Activated naive CD8-positive, alpha-beta T cell treated with anti-CD3 and anti-CD28 coated beads for 36 hours (primary cell): ENCODE measurements at places on chromosomes 7 and 10. TPM values are rescaled to one million over a fixed set of nuclear protein-coding genes. Genes with fewer than 3 reads are reported as not detected.

DNA sequence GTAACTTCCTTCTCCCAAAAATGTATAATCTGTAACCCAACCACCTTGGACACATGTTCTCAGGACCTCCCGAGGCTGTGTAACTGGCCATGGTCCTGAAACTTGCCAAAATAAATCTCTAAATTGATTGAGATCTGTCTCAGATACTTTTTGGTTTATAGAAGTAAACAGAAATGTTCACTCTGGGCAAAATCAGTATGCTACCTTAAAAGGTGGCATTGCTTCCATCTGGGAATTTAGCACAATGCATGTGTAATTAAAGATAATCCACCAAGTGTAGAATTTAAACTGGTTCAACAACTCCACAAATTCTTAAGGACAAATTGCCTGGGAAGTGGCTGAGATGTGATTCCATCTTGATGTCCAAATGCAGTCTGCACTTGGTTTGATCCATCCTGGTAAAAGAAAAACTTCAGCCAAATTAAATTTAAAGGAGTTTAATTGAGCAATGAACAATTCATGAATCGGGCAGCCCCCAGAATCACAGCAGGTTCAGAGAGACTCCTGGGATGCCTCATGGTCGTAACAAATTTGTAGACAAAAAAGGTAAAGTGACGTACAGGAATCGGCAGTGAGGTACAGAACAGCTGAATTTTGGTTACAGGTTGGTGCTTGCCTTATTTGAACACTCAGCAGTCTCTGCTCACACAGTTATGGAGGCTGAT, 102.6 kb upstream of the PFKP start:
- DNase-seq = no peak

The TRPV5 gene
- not detected for total RNA-seq

GRCh38 chr10:68047122-68047521, 28.0 kb downstream of the HERC4 start:
- DNase-seq = no peak

DNA sequence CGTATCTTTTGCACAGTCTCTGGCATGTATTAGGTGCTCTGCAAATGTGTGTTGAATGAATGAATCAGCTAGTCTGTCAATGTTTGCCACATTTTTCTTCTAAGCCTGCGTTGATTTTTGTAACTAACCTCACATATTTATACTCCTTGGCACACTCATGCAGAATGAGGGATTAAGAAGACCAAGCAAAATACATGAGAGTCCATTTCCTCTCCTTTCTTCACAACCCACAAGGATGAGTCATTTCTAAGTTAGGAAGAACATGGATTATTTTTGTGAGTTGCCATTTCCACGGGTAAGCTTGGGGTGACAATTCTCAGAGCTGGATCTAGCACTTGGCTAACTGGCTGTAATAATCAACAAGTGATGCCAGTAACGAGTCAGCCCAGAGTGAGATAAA, 158.8 kb downstream of the TWIST1 start:
- no peak for DNase-seq
